ENCODE measurements at places on chromosomes 1 and 21. TPM values are rescaled to one million over a fixed set of nuclear protein-coding genes. Genes with fewer than 3 reads are reported as not detected.

The RUNX3 gene
- total RNA-seq: 1.1 TPM

The SLC66A1 gene
- 22.0 TPM for total RNA-seq

The TAS1R1 gene
- not detected for total RNA-seq

The SYNJ1 gene
- 11.5 TPM for total RNA-seq

The KRTAP13-4 gene
- not detected for total RNA-seq

The ADAMTSL4 gene
- total RNA-seq: 16.1 TPM

The DCDC2B gene
- total RNA-seq: not detected

The COL6A2 gene
- total RNA-seq: 11.1 TPM
